ENCODE measurements at places on chromosomes 3 and 15.
A peak's percentile ranks its signal among the peaks of the same experiment; 100 is the strongest.

GRCh38 chr15:84631706-84632272, 22.3 kb downstream of the WDR73 start:
- DNase-seq = no peak

DNA sequence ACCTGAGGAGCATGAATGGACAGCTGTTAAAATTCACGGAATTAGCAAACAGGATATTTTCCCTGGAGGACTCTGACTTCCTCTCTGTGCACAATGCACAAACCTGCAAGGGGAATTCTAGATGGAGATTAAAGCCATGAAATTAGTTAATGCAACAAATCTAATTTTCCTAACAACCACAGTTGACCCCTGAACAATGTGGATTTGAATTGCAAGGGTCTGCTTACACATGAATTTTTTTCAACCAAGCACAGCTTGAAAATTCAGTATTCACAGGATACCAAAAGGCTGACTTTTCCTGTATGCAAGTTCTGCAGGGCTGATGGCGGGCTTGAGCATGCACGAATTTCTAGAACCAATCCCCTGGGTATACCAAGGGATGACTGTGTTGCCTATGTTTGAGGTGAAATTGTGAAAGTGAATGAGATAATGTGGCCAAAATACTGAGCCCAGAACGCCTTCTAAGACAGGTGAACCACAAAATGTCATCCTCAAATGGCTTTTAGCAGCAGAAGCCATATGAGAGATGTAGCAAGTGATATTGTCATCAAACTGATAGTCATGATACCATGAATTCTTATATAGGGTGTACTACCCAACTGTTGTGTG, 52.5 kb downstream of the COL8A1 start:
- DNase-seq = no peak

- peak; percentile 61 for DNase-seq
Measured at GRCh38 chr3:171874879-171875278, 31.7 kb downstream of the TMEM212 start.

DNA sequence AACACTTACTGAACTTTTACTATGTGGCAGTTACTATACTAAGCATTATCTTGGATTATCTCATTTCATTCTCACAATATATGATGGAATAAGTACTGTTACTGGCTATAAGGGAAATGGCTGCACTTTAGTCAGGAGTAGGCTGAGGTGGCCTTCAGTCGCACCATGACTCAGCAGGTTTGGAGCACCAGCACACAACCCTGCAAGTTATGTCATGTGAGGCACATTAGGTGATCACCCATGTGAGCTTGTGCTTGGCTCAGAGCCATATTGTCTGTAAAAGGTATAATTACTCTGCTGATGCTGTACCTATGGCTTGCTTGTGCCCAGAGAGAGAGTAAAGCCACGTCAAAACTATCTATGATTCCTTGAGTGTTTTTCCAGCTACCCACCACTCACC, 54.1 kb upstream of the TIPARP start:
- DNase-seq = no peak

- DNase-seq = peak; percentile 29
Measured at GRCh38 chr3:99918715-99919114, 101.1 kb downstream of the CMSS1 start.

GRCh38 chr3:186693843-186694242, 23.3 kb upstream of the KNG1 start:
- no peak for DNase-seq
